ENCODE measurements at places on chromosomes 13 and 19. TPM values are rescaled to one million over a fixed set of nuclear protein-coding genes. Genes with fewer than 3 reads are reported as not detected.

GRCh38 chr19:49864890-49865289 lies 2.5 kb downstream of the PNKP start:
- no peaks in the 10 kb centered on the region for H3K27me3 ChIP-seq
- no peak for DNase-seq
- H3K4me3 ChIP-seq, result no peak overlapping the region
- peaks cover 10% of the 10 kb centered on the region for H3K4me1 ChIP-seq
- peaks cover 30% of the 10 kb centered on the region for H3K36me3 ChIP-seq

- H3K36me3 ChIP-seq, result peaks cover 1% of the 10 kb centered on the region
- no peaks in the 10 kb centered on the region for H3K4me1 ChIP-seq
- H3K27me3 ChIP-seq, result no peaks in the 10 kb centered on the region
- no peak overlapping the region for H3K4me3 ChIP-seq
These were observed 39.7 kb downstream of the RCBTB1 start for GRCh38 chr13:49545661-49546060.

DNA sequence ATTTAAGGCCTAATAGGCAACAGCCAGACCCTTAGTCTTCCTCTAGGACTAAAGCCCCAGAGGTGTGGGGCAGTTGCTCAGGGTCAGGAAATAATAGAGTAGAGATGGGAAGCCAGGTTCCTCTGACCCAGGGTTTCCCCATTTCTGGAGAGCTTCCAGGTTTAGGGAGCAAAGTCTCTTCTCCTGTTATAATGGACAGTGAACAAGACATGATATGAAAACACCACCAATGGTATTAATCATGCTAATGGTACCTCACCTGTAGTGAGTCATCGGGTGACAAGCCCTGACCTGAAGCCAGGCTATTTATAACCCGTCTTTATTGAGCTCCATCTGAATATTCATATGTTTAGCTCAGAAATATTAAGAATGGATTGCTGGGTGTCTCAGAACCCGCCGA lies 24.6 kb downstream of the BICRA start:
- H3K27me3 ChIP-seq, result no peaks in the 10 kb centered on the region
- H3K36me3 ChIP-seq, result no peaks in the 10 kb centered on the region
- no peak overlapping the region for H3K4me3 ChIP-seq
- no peak for DNase-seq

DNA sequence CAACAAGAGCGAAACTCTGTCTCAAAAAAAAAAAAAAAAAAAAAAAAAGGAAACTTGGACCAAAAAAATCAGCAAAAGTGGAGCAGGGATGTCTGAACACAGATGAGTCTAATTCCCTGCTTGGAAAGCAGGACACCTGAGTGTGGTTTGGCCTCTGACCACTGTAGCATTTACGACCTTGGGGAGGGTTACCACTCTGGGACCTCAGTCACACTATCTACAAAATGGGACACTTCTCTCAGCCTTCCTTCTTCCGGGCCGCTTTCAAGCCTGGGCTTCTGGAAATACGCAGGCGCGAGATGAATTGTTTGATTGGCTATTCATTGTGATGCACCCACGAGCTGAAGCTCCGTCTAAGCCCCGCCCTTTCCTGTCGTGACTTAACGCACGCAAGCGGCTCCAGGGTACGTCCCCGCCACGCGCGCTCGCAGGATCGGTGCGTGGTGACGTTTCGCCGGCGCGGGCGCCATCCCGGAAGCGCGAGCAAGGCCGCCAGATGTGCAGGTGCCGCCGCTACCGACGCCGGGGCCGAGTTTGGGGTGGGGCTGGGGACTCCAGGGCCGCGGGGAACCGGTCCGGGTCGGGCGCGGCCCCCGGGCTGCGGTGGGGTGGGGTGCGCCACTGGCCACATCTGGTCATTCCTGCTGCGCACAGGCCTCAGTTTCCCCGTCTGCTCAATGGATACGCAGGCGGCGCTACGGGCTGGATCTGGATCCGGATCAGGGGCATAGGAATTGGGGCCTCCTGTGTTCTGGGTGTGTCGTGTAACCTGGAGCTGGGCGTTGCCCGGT lies at the start of gene KXD1:
Gene KXD1 (plus strand): TSS at position 460 of the 791 bp plus-strand sequence. CDS start 4,187 bp downstream, outside the sequence.
- peak within 1 kb of the TSS; percentile 95 for H3K27ac ChIP-seq
- peaks cover 1% of the 10 kb centered on the region for H3K36me3 ChIP-seq
- peak within 1 kb of the TSS; percentile 95 for H3K4me3 ChIP-seq

CNN2 gene
- 120 TPM for total RNA-seq

- DNase-seq, result peak; percentile 43
- no peaks in the 10 kb centered on the region for H3K27me3 ChIP-seq
- H3K27ac ChIP-seq, result no peak overlapping the region
These were observed 170.6 kb downstream of the FLT1 start for GRCh38 chr13:28324181-28324789.

GRCh38 chr19:10981252-10981895 lies 20.5 kb downstream of the SMARCA4 start:
- H3K27ac ChIP-seq, result no peak overlapping the region
- no peaks in the 10 kb centered on the region for H3K27me3 ChIP-seq
- peaks cover 4% of the 10 kb centered on the region for H3K36me3 ChIP-seq
- DNase-seq, result peak; percentile 17
- no peak overlapping the region for H3K4me3 ChIP-seq

DNA sequence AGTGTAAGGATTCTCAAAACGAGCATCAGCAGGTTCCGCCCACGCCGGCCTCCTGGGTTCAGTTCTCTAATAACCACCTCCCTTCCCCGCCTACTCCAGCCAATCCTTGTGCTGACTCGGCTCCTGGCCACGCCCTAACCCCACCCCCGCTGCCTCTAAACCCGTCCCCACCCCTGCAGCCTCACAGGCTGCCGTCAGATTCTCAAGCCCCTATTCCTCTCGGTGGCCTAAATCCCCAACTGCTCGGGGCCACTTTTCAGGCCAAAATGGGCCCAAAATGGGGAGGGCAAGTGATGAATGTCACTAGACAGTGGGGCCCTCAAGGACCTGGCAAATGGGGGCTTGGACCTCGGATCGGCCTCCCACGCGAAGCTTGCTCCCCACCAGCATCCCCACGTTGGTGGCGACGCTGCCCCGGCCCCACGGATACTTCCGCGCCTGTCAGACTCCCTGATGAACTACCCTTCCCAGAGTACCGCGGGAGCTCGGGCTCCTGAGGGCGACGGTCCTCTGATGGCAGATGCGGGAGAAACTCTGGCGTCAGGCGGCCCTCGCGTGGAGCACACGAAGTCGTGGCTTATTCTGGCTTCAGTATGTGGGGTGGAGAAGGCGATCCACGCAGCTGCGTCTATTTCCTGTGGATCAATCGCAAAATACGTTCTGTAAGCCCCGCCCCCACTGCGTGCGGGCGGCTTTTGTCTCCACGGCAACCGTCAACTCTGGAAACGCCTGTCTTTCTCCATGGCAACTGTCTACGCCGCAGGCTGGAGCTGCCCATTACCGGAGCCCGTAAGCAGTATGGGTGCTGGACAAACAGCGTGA lies 24.8 kb downstream of the ZNF473 start:
- peak overlapping the region; percentile 74 for H3K27ac ChIP-seq
- peaks cover 4% of the 10 kb centered on the region for H3K36me3 ChIP-seq

DNA sequence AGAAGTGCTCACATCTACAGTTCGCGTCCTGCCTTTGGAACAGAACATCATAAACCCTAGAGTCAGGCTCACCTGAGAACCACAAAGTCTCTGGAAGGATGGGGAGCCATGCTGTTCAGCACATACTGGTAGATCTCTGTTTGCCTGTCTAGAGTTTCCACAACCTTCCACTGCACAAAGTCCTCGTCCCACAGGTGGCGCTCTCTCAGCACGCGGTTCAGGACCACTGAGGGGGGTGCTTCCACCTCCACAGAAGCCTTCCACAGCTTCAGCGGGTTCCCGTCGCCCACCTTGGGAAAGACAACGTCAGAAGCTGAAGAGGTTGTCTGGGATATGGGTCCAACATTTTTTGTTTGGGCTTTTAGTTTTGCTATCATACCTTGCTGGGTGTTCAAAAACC lies 93.6 kb downstream of the KL start:
- H3K36me3 ChIP-seq, result peaks cover 26% of the 10 kb centered on the region
- peak overlapping the region; percentile 55 for H3K27ac ChIP-seq
- no peaks in the 10 kb centered on the region for H3K27me3 ChIP-seq
- DNase-seq, result no peak
- no peak overlapping the region for H3K4me3 ChIP-seq
- H3K4me1 ChIP-seq, result peaks cover 47% of the 10 kb centered on the region

All from fibroblast of lung (primary cell).